ENCODE measurements at places on chromosomes 16 and 17.

DNA sequence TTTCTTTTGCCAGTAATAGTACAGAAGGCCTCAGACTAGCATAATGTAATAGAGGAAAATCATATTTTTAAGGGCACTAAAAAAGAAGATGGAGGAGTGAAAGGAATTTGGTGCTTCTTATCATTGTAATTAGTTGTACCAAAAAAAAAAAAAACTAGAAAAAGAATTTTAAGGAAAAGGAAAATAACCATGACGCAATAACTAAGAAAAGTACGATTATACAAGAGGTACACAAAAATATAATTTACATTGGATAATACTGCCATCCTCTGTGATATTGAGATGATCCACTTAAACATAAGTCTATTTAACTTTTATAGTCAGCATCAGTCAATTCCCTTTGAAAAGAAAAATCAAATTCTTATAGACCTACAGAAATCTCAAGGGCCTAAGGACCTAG, 146.7 kb upstream of the IRX5 start:
- no peak for DNase-seq

DNA sequence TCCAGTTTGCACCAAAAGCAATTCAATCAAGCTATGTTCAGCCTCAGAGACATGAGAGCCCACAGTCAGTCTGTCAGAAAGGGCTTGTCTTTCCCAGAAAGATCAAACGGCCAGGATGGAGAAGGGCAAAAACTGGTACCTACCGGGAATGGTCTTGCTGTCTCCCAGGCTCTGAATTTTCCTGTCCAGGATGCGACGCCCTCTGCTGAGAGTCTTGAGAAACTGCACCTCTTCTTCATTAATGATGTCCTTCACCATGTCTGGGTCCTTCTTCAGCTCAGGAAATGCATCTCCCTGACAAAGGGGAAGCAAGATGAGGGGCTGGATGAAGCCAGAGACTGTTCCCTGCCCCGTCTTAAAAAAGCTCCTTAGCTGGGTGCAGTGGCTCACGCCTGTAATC, 15.8 kb upstream of the EXOSC6 start:
- DNase-seq, result peak; percentile 37

- no peak for DNase-seq
Observed at GRCh38 chr17:9239246-9239792, 218.0 kb downstream of the NTN1 start.

- DNase-seq, result no peak
Observed at GRCh38 chr16:49866595-49867071, 10.7 kb upstream of the ZNF423 start.

DNA sequence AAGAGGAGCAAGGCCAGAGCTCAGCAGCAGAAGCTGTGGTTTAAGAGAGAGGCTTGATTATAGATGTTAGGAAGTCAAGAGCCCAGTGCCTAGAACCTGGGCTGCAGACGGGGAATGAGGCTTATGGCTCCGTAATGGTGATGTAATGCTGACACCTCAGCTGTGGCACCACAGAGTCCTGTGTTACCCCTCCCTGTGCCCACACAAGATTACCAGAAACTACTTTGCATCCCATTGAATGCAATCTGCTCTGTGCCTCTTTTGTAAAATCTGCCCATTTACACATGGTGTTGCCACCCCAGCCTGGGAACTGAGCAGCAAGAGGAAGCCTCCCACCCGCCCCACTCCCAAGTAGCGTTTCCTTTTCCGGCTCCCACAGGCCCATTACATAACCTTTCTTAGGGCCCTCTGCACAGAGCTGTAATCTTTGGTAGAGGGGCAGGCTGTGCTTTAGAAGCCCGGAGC, 57.0 kb downstream of the PITPNC1 start:
- no peak for DNase-seq

GRCh38 chr17:58338454-58338840, 9.9 kb upstream of the TSPOAP1 start:
- no peak for DNase-seq

GRCh38 chr17:37134050-37134449, 185.3 kb downstream of the AATF start:
- DNase-seq, result no peak

GRCh38 chr17:64328859-64329531, 61.7 kb downstream of the PECAM1 start:
- DNase-seq, result no peak

DNA sequence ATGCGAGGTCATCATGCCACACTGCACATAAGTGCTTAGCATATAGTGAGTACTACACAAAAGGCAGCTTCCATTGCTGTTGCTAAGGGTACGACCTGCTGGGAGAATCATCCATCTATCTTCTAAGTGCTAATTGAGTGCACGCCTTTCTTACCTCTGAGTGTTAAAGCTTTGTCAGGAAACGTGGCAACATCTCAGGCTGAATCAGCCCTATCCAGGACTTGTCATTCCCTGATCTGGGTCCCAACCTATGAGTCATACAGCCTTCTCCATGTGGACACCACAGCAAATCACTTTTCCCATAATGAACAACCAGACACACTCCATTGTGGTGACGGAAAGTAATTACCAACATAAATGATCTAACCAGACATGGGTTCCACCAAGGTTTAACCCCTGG, 201.1 kb upstream of the MAF start:
- DNase-seq, result no peak

- no peak for DNase-seq
Observed at GRCh38 chr17:9907131-9907530, 2.1 kb upstream of the RCVRN start.

- DNase-seq, result no peak
Observed at GRCh38 chr16:75258807-75259141, 7.3 kb upstream of the BCAR1 start.

- DNase-seq, result no peak
Observed at GRCh38 chr17:45828582-45829133, 16.0 kb upstream of the SPPL2C start.

DNA sequence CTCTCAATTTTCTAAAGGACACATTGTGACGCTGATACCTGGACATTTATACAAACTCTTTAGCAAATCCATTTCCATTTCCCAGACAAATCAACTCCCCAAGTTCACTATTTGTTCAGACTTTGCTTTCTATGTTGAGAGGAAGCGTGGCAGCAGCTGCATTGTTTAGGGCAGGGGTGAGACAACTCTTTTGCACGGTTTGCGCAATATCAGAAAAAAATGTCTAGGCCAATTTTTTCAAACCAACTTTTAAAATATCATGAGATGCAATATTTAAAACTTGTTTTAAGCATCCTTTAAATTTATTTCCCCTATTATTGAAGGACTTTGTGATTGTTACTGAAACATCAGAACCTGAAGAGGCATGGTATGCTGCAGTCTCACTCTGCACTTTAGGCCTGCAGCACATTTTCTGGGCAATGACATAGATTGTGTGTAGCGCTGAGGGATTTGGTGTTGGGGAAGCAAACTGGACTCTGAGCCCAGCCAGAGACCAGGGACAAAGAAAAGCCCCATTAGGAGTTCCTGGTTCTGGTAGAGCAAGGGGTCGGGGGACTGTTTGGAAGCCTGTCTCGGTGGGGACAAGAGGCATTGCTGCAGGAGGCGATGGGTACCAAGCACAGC, 6.4 kb upstream of the CCDC182 start:
- DNase-seq, result no peak

GRCh38 chr16:72569677-72570076, 397.7 kb upstream of the PMFBP1 start:
- no peak for DNase-seq

DNA sequence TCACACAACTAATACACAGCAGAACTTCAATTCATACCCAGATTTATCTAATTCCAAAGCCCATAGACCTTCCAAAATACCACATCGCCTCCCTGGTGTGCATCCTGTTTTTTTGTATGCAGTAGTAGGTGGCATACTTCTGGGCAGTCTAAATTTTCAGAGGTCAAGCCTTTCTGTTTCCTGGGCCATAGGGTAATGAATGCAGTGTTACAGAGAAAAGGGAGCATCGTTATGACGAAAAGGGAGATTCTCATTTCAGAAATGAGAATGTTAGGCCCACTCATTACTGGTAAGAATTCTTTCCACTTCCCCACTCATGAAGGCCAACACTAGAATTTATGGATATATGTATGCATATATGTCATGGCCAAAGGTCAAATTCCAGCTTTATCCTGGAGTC, 267.8 kb upstream of the ASIC2 start:
- no peak for DNase-seq

DNA sequence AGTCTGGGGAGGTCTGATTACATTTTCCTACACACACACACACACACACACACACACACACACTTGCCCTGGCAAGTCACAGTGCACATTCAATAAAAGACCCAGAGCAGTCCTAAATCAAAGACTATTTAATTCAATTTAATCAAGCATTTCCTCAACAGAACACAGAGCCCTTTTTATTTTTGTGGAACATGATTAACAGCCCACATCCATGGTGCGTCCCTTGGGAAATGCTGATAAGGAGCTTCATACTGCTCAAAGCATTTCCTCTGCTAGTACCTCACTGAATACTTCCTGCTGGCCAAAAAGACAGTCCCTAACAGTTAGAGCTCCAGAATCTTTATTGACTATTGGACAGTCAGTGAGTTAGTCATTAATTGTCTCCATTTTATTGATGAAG, 43.1 kb upstream of the MYH10 start:
- no peak for DNase-seq

- no peak for DNase-seq
Observed at GRCh38 chr16:20141956-20142355, 68.3 kb upstream of the GPR139 start.

- DNase-seq, result no peak
Observed at GRCh38 chr16:31008149-31008548, 2.3 kb downstream of the STX1B start.

DNA sequence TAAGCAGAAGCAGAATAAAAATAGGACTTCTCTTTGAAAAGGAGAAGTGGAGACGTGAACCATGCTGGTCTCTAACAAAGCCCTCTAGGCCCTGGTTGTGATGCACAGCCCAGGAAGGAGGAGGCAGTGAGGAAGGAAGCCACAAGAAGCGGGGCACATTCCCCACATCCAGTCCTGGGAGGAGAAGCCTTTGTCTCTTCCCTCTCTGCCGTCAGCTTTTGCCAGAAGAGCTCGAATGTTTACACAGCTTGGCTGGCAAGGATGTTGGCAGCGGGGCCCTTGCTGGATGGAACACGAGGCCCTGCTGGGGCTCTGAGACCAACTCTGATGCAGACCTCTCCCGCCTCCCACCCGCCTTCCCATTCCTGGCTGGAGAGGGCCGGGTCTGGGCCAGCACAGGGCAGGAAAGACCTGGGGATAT, 91.3 kb downstream of the MAF start:
- DNase-seq, result no peak

DNA sequence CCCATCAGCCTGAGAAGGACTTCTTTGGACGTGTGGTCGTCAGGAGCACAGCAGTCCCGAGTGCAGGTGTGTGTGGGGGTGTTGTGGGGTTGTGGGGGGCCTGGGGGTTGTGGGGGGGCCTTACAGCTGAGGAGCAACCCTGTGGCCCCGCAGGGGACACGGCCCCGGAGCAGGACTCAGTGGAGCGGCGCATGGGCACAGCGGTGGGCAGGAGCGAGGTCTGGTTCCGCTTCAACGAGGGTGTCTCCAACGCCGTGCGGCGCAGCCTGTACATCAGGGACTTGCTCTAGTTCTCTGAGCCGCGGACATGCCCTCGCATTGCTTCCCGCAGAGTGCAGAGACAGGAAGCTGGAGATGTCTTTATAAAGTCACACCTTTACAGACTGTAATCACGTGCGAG, 2.8 kb downstream of the GNG13 start:
- DNase-seq, result no peak

DNA sequence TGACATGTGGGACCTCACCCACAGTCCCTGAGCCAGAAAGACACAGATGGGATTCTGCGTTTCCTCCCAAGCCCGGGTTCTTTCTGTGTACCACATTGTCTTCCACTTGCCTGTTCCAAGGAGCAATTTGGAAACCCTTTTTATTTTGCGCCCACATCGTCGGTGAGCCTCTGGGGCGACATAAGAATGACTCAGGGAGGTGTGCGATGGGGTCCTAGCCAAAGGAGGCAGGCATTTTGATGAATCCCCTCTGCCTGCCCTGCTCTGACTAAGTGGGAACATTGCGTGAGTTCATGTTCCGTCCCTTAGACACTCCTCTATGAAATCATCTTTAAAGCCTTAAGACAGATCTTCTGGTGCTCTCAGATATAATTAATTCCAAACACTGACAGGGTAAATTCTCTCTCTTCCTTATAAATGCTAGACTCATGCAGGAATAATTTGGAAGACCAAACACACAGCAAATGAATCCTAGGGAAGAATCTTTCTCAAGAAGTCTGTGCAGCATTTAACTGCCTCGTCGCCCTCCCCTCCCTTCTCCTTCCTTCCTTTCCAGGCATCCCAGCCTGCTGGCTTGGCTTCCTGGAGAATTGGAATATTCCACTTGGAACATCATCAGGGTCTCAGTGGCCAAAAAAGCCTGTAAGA, 52.7 kb upstream of the FOXF1 start:
- DNase-seq, result peak; percentile 88

- no peak for DNase-seq
Observed at GRCh38 chr17:5913032-5913531, 157.1 kb upstream of the WSCD1 start.
